ENCODE measurements at places on chromosomes 3 and 15.
A peak's percentile ranks its signal among the peaks of the same experiment; 100 is the strongest.

- DNase-seq: no peak
Measured at GRCh38 chr3:184985586-184985985, 167.3 kb downstream of the C3orf70 start.

GRCh38 chr15:45088801-45089711 is 24.9 kb downstream of the DUOX2 start:
- no peak for DNase-seq

DNA sequence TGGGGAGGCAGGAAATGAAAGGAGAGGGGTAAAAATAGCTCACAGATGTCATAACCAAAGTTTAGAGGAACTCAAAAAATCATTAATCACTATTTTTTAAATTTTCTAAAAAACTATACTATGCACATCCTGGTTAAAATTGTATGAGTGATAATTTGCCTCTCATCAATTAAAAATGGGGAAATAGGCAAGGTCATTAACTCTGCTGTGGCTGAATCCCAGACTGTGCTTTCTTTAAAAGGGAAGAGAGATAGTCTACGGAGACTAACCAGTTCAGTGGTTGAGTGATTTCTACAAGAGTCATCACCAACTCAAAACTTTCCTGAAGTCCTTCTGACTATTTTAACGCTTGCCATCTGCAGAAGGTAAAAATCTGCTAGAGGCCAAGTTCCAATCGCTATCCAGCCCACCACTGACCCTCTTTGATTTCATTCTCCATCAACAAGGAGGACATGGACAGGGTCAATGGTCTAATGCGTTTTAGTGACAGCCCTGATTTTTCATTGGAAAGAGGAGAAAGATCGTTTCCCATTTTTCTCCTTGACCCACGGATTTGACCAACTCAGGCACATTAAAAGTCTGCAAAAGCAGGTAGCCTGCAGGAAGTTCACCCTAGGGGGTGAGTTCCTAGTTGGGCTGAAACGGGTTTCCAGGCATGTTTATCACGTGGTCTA is 850 bp downstream of the SUCLG2 start:
- no peak for DNase-seq

DNA sequence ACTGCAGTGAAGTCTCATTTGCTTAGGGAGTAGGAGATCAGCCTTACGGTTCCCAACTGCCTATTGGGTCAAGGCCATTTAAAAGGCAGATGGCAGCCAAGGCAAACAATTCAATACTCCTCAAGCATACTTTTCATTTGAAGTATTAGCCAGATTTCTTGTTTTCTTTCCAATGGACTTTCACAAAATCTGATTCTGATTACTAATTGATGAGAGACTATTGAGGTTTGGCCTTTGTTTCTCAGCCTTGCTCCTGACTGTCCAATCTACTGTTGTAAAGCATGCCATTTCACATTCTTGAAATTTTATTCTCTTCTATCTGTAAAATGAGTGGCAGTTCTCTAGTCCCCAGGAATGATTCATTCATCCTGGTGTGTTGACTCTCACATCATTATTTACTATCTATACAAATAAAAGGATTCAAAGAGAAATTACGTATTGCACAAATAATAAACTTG is 166.2 kb upstream of the TGFBR2 start:
- peak; percentile 73 for DNase-seq

DNA sequence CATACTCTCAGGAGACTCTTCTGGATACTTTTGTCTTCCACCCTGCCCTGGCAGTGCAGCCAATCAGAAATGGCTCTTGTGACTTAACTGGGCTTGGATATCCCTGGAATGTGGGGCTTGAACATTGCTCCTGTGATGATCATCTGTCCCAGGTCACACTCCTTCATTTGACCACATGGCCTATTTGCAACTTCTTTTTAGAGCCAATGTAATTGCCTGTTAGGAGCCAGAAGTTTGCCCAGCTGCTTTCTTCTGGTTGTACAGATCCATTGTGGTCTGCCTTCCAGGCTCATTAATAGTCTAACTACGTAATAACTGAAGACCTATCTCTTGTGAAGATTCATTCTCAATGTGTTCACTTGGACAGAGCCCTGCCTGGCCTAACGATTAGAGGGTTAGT is 29.8 kb downstream of the QTRT2 start:
- DNase-seq: no peak

DNA sequence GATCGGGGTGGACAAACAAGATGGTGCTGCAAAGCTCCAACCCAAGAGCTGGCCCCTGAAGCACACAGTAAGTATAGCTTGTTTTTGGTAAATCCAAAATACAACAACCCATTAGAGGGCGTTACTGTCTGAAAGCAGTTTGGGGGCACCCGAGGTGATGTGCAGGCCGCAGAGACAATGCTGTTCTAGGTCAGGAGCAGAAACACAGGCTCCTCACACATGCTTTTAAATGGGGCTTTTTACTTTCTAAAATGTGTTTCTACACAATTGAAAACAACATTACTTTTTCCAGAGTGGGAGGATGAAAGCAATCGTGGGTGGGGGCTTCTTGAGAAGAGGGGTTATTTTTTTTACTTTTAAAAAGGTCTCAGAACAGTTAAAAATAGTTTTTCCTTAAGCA is 1029.3 kb upstream of the CFAP20DC start:
- no peak for DNase-seq

- DNase-seq: no peak
Measured at GRCh38 chr15:54810496-54810895, 386.2 kb downstream of the RSL24D1 start.

GRCh38 chr3:107650788-107651187 is 128.0 kb downstream of the BBX start:
- no peak for DNase-seq
